Hematopoietic multipotent progenitor cell treated with erythropoietin and hydrocortisone succinate and interleukin-3 and kit ligand, for 8 days (in vitro differentiated cells): ENCODE measurements at places on chromosomes 7 and 10.

- DNase-seq = no peak
Measured at GRCh38 chr10:117569610-117570390, 27.3 kb downstream of the EMX2 start.

GRCh38 chr7:20388084-20388483 lies 57.4 kb downstream of the ITGB8 start:
- no peak for DNase-seq

DNA sequence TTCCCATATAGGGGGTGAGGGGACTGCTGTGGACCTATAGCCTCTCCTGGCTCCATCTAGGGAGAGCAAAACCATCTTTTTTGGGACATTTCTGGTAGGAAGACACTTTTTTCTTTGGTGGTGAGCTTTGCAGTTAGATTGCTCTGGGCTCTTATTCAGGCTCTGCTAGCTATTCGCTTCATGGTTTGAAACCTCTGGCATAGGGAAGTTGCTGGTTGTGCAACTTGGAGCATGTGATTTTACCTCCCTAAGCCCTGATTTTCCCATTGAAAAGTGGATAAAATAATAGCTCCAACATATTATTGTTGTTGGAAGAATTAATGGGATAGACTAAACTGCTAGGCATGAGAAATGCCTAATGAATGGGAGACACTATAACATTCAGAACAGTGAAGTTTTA lies 69.6 kb downstream of the CYP26A1 start:
- no peak for DNase-seq

DNA sequence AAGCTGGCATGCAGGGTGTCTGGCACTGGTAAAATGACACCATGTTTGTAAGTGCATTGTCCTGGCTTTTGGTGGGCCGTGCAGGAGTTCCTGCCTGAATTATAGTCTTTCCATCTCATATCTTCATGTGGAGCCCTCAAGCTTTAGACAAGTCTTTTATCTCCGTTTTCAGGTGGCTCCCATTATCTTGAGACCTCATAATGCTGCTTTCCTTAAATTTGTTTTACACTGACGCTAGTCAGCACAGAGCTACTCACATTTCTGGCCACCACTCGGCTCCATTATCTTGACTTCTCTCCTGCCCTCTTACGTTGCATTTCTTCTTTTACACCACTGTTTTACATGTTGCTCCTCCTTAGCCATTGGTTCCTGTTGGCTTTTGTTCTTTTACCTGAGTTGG lies 37.2 kb downstream of the LRRC4 start:
- peak; percentile 6 for DNase-seq

- DNase-seq = no peak
Measured at GRCh38 chr7:109407756-109408155, 838.1 kb downstream of the DNAJB9 start.

- DNase-seq = no peak
Measured at GRCh38 chr7:45267262-45267661, 109.7 kb downstream of the RAMP3 start.

DNA sequence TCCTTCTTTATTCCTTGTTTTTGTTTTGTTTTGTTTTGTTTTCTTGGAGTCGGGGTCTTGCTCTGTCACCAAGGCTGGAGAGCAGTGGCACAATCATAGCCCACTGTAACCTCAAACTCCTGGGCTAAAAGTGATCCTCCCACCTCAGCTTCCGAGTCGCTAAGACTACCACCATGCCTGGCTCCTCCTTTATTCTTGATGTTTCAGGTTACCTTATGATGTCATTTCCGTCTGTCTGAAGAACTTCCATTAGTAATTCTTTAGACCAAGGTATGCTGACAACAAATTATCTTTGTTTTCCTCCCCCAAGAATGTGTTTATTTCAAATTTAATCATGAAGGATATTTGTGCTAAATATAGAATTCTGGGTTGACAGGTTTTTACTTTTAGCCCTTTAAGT lies 18.1 kb upstream of the ATAD1 start:
- no peak for DNase-seq

- no peak for DNase-seq
Measured at GRCh38 chr10:127197154-127197432, 702 bp upstream of the INSYN2A start.
